ENCODE measurements at places on chromosomes 11 and 22.

- DNase-seq: no peak
Measured at GRCh38 chr11:129222158-129222557, 30.0 kb upstream of the ARHGAP32 start.

- DNase-seq: no peak
Measured at GRCh38 chr11:63667995-63668795, 3.0 kb downstream of the ATL3 start.

GRCh38 chr22:27213766-27214581 lies 556.6 kb downstream of the MIAT start:
- DNase-seq: no peak

DNA sequence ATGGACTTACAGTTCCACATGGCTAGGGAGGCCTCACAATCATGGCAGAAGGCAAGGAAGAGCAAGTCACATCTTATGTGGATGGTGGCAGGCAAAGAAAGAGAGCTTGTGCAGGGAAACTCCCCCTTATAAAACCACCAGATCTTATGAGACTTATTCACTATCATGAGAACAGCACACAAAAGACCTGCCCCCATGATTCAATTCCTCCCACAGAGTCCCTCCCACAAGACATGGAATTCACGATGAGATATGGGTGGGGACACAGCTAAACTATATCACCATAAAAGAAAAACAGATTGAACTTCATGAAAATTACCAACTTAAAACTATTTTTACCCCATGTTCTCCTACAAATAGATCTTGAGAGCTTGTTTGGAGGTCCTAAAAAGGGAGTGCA lies 19.6 kb downstream of the ENTHD1 start:
- no peak for DNase-seq

- no peak for DNase-seq
Measured at GRCh38 chr11:36792996-36793914, 195.2 kb upstream of the RAG2 start.

DNA sequence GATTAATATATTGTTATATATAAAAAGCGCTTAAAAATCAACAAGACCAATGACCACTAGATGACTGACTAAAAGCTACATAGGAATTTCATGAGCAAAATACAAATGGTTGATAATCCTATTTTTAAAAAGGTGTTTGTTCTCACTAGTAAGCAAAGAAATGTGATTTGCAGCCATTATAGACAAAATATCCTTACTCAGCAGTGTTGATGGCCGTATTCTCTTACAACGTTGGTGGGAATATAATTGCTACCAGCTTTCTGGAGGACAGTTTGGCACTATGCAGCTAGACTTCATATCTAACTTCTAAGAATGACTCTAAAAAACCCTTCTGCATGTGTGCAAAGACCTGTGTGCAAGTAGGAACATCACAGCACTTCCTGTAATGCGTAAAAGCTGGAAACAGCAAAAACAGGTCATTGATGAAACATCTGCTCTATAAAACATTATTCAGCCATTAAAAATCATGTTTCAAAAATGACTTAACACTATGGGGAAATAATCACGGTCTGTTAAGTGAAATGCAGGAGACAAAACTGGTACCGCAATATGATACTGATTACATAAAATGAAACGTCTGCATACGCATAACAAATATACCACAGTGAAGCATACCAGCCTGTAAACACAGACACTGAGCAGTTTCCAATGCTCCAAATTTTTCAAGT lies 70.1 kb upstream of the LINC01488 start:
- no peak for DNase-seq

- DNase-seq: no peak
Measured at GRCh38 chr22:45832959-45833580, 143.9 kb downstream of the WNT7B start.

- no peak for DNase-seq
Measured at GRCh38 chr11:14413307-14414069, 54.5 kb upstream of the RRAS2 start.

DNA sequence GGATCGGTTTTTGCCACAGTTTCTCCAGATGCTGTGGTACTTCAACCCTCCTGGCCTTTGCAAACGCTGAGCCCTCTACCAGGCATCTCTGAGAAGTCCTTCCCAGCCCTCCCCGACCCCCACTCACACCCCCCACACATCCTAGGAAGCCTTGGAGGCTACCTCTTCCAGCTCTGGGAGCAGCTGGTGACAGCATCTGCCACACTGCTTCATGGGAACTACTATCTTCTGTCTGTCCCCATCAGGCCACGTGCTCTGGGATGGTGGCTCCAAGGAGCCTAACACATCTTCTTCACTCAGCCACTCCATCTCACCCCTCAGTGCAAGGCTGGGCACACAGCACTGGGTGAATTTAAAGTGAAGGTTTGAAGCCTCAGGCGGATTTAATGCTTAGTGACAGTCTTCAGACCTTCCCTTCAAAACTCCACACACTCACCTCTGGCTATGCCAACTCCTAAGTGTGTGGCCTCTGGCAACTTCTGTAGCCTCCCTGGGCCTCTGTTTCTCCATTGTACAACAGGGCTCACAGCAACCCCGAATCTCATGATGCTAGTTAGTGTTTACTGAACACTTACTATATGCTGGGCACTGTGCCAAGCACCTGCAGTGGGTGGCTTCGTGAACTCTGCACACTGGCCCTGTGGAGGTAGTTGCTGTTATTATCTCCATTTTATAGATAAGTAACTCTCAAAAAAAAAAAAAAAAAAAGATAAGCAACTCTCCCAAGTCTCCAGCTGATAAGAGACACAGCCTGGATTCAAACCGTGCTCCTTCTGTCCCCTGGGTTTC lies 7.3 kb upstream of the TP53I11 start:
- DNase-seq: no peak

GRCh38 chr22:19816372-19817119 lies 38.1 kb downstream of the GNB1L start:
- DNase-seq: no peak

GRCh38 chr11:128315933-128316332 lies 271.4 kb downstream of the ETS1 start:
- DNase-seq: no peak

GRCh38 chr22:31287818-31288495 lies 4.3 kb downstream of the PIK3IP1 start:
- DNase-seq: no peak
